Osteocyte (in vitro differentiated cells): ENCODE measurements at places on chromosomes 16 and 17.
A peak's percentile ranks its signal among the peaks of the same experiment; 100 is the strongest.

GRCh38 chr17:45258981-45259380 is 2.9 kb downstream of the SPATA32 start:
- no peak for DNase-seq

- no peak for DNase-seq
These were observed 476.8 kb downstream of the SHISA9 start for GRCh38 chr16:13378151-13378550.

GRCh38 chr16:12612598-12613101 is 191.0 kb downstream of the CPPED1 start:
- DNase-seq, result no peak

- no peak for DNase-seq
These were observed at the start of gene AOC2 for GRCh38 chr17:42844271-42844670. TSS of gene AOC2 (plus strand) at chr17:42844580. CDS start at chr17:42844627, 47 bp downstream.

DNA sequence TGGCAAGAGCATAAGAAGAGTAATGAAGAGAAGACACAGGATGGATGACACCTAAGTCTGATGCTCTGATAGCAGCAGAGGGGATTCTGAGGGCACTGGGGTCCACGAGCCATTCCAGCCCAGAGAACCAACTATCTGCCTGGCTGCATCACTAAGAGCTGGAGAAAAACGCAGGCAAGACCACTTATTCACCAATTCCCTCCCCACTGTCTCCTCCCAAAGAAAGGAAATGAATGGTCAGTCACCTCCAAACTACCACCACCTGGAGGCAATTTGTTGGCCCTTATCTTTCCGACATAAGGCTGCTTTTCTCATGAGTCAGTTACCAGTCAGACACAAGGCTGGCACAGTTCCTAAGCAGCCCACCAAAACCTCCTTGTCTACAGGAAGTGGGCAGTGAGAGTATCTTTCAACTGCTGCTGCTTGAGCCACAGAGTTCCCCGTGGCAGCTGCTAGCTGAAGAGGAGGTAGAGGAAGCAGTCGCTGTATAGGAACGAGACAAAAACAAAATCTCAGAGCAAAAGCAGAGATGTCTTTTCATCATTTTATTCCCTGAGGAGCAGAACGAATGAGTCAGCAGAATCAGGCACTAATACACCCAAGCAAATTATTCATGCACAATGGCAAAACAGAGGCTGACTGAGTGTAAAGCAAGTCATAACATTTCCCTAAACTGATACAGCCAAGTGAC is 111.1 kb downstream of the SMG6 start:
- no peak for DNase-seq

- DNase-seq, result no peak
These were observed 135.8 kb upstream of the CA10 start for GRCh38 chr17:52294301-52294700.

- no peak for DNase-seq
These were observed 2.0 kb downstream of the AOC3 start for GRCh38 chr17:42853004-42853403.

DNA sequence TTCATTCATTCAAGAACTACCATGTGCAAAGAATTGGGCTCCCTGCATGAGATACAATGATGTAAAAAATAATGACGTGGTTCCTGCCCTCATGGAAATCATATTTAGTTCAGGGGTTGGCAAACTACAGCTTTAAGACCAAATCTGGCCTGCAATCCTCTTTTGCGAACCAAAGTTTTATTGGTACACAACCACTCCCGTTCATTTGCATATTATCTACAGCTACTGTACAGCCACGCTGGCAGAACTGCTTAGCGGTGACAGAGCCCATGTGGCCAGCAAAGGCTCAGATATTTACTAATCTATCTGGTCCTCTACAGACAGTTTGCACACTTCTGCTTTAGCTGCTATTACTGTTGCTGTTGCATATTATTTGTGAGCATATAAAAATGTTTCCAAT is 167.7 kb downstream of the XYLT1 start:
- no peak for DNase-seq

DNA sequence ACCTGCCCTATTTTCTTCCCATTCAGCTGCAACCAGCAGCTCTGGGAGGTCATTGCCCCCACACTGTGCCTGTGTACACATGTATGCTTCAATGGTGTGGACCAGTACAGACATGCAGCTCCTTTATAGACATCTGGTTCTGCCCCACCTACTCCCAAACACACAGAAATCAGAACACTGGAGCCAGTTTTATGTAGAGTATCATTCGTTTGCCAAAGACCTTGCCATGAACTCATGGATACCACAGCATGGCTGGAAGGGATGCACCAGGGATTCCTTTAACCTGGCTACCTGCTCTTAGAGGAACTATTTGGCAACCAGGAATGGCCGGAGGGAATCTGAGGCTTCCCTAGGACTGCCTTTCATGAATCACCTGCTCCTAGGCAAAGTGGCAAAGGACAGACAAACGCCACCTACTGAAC is 60.4 kb downstream of the ZFHX3 start:
- DNase-seq, result no peak

GRCh38 chr17:40312893-40313667 is 4.1 kb downstream of the RARA start:
- no peak for DNase-seq

DNA sequence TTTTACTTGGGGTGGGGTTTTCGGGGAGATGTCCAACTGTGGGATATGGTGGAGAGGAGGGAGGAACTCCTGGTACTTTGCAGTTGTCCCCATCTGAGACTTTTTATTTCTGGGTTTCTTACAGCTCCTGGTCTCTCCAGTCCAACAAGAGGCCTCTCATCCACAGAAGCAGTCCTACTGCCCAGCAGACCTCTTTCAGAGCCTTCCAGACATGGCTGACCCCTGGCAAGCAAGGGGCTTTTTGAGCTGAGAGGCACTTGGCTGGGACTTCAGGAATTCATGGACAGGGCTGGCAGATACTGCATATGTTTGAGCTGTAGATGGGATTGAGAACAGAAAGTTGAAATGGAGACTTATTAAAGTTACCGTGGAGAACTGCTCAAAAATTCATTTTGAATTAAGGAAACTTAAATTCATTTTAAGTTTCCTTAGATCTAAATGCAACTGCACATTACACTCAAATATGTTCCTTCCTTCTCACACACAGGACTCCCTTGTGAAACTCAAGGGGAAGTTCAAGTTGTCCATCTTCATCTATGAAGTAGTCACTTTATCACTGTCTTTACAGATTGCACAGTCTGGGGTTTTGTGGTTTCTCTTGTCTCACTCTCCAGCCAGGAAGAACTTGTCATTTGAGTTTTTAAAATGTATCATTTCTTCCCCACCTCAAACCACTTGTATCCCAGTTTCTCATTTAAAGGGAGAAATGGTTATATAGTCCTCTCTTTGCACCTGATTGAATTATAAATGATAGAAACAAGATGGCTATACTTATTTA is 1.1 kb downstream of the LASP1NB start:
- peak; percentile 59 for DNase-seq

DNA sequence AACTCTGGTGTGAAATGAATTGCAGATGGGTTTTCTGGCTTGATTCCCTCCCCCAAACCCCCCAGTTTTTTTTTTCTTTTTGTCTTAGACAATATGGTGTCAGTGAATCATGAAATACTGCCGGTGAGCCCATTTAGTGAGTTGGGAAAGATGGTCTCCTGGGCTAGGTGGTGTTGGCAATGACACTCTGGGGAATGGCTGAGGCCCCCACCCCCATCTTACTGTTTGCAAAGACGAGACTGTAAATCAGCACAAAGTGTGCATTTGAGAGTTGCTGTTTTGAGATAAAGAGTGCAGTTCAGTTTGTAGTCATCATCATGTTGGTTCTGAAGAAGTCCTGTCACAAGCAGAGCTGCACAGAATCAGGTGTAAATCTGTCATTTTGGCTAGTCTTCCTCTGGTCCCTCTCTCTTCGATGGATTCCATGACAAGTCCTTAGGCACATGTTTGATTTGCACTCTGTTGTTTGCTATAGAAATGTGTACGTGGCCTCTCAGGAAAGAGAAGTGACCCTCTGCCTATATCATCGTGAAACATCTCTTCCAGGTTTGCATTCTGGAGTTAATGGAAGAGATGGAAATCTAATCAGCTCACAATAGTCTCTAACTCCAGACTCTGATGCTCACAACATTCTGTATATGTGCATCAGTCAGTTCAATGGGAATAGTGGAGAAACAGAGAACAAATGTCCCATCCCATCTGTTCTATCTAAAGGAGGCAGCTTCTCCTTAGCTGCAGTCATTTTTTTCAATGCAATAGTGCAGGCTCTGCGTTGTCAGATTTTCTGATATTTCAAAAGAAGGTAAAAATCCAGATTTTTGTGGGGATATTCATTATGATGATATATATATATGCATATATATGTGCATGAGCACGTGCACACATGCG is 34.6 kb downstream of the RBFOX1 start:
- DNase-seq, result no peak

- no peak for DNase-seq
These were observed 3.4 kb upstream of the CLEC19A start for GRCh38 chr16:19282101-19282500.

- DNase-seq, result no peak
These were observed 15.7 kb upstream of the RNF222 start for GRCh38 chr17:8413328-8413727.

GRCh38 chr17:42072323-42073187 is 22.2 kb upstream of the C17orf113 start:
- DNase-seq, result no peak

- no peak for DNase-seq
These were observed 744 bp downstream of the SALL1 start for GRCh38 chr16:51150165-51150887.

DNA sequence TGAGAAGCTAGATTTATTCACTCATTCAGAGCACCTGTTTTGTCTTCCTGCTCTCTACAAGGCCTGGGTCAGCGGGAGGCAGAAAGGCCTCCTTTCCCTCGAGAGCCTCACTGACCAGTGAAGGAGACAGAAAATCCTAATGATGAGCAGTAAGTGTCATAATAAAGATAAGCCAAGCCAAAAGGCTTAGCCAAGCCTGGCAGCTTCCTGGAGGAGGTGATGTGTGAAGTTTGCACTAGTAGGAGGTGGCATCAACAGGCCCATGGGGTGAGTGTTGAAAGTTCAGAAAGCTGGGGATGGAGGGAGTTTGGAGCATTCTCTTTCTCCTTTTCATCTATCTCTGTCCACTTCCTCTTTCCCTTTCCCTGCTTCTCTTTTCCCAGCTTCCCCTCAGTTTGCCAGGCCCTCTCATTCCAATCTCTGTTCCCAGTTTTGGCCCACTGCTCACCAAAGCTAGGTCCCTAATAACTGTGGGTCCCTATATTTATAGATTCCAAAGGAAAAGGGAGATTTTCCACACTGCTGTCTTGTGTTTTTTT is 16.5 kb upstream of the SPNS3 start:
- no peak for DNase-seq

- no peak for DNase-seq
These were observed 119.5 kb downstream of the PMP22 start for GRCh38 chr17:15145621-15146020.

GRCh38 chr17:72687886-72688285 is 404.6 kb downstream of the SLC39A11 start:
- DNase-seq, result no peak

DNA sequence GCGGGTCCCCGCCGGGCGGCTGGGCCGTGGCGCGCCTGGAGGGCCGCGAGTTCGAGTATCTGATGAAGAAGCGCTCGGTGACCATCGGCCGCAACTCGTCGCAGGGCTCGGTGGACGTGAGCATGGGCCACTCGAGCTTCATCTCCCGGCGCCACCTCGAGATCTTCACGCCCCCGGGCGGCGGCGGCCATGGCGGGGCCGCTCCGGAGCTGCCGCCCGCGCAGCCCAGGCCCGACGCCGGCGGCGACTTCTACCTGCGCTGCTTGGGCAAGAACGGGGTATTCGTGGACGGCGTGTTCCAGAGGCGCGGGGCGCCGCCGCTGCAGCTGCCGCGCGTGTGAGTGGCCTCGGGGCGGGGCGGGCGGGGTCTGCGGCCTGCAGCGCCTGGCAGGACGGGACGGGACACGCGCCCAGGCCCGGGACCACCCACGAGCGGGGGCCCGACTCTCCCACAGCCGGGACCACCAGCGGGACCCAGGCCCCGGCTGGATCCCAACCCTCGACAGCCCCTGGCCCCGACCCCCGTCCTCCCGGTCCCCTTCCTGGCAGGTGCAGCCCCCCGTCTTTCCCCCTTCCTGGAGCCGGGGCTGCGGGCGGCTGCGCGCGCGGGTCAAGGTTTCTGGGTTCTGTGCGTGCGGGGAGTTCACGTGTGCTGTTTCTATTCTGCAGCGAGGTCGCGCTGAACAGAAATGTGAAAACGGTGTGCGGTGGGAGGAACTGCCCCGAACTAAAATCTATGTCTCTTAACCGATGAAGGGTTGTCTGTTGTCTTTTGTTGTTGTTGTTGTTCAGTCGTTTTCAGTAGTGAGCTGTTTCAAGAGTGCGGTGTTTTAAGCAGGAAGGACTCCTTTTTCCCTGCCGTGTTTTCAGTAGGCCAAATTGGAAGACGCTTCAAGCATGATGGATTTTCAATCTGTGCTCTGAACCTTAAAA is 705 bp downstream of the FOXK2 start:
- no peak for DNase-seq

- no peak for DNase-seq
These were observed 2.6 kb downstream of the ZCCHC14 start for GRCh38 chr16:87490096-87490798.

DNA sequence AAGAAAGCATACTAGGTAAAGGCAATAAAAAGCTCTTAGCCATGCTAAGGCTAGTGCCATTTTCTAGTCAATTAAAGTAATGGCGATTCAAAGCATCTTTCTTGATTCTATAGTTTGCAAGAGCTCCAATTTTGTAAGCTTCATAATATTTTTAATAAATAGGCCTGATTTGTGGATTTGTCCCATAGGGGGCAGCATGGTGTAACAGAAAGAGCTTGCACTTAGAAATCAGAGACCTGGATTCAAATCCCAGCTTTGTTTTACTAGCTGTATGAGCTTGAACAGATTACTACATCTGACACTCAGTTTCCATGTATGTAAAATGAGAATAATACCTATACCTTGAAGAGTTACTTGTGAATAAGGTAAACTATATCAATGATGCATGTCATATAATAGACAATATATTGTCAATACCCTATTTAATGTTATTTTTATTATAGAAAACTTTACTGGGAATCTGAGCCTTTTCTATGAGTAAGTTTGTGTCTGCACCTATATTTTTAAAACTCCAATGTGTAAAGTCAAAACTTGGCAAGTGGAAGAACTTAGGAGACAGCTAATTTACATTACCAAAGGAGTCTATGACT is 93.6 kb upstream of the NOG start:
- no peak for DNase-seq

- peak; percentile 7 for DNase-seq
These were observed 108.9 kb downstream of the TANGO6 start for GRCh38 chr16:68951991-68952877.

- DNase-seq, result no peak
These were observed 40.0 kb downstream of the MRM1 start for GRCh38 chr17:36641331-36641876.

DNA sequence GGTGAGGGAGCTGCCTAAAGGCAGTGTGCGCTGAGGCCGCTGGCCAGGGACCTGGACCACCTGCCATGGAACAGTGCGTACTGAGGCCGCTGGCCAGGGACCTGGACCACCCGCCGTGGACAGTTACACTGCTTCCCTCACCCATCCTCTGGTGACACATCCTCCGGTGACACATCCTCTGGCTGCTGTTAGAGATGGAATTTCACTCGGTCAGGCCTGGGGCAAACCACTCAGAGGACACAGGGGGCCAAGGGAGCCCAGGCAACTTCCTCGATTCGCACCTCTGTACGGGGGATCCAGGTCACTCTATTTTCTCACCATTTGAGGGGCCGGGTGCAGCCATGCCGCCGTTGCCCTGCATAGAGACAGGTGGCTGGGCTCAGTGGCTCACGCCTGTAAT is 32.4 kb upstream of the RPTOR start:
- no peak for DNase-seq

GRCh38 chr16:47847220-47847970 is 308.4 kb downstream of the ABCC12 start:
- peak; percentile 30 for DNase-seq
